SHP77 (cell line): ENCODE measurements at places on chromosomes 4 and X.

GRCh38 chrX:137353404-137353803, 212.5 kb upstream of the ZIC3 start:
- no peak for DNase-seq

DNA sequence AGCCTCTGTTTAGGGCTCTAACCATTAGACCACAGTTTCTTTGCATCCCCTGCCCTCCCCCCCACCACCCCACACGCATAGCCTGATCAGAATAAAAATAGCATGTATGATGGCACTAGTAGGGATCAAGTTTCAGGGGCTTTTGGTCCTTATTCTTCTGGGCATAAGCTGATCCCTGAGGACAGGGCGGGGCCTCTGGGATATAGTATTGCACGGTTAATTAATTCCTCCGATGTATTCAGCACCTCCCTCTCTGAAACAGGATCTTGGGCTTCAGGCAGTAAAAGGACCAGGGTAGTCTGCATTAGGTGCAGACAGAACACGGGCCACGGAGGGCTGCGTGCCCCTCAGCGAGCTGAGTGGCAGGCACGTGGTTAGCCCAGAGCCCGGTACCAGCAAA, 57.1 kb downstream of the ELF4 start:
- DNase-seq, result no peak

DNA sequence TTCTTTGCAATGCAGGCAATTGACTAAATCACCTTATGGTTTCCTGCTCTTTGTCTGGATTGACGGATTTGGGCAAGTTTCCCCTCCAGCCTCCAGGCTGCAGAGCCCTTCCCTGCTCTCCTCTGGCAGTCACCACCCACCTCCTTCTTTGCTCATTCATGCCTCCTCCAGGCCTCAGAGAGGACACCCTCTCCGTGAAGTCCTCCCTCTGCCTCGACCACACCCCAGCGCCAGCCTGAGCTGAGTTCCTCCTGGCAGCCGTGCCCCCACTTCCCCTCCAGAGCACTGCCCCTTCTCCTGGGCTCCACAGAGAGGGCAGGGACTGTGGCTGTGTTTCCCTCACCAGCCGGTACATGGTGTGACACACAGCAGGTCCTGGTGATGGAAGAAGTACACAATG, 53.7 kb downstream of the DCTD start:
- no peak for DNase-seq

GRCh38 chrX:136097871-136098805, 49.2 kb upstream of the FHL1 start:
- no peak for DNase-seq

- no peak for DNase-seq
These were observed 54.8 kb downstream of the MSX1 start for GRCh38 chr4:4914059-4914820.
